ENCODE measurements at places on chromosomes 1 and 21.

DNA sequence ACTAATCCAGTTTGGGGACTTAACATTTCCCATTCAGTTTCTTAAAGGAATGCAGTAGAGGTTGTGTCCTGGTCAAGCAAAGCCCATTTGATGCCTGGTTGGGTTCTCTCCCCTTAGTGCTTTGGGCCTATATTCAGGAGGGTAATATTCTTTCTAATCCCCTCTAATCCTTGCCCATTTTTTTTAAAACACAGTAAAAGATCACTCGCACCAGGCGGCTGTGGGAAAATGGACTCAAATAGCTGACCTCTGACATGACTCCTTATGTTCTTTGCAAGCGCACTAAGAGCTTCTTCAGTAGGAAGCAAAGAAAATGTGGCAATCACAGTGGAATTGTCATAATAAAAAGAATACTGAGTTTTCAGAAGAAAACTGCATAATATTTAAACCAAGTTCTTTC lies 49.9 kb downstream of the WNT2B start:
- DNase-seq = no peak

DNA sequence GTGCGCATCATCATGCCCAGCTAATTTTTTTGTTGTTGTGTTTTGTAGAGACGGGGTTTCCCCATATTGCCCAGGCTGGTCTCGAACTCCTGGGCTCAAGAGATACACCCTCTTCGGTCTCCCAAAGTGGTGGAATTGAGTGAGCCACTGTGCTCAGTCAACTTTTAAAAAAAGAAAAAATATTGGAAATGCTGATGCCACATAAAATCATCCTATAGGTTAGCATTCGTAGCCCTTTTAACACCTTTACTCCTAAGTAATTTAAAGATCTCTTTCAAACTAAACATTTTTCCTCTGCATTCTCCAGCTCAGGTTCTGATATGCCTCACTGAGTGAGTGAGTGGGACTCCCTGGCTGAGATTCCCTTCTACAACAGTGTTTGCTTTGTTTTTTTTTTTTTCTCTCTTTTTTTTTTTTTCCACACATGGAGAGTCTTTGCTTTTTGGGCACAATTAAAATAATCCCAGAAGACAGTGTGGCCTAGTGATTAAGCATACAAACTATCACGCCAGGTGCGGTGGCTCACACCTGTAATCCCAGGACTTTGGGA lies 74.0 kb downstream of the LPGAT1 start:
- no peak for DNase-seq

DNA sequence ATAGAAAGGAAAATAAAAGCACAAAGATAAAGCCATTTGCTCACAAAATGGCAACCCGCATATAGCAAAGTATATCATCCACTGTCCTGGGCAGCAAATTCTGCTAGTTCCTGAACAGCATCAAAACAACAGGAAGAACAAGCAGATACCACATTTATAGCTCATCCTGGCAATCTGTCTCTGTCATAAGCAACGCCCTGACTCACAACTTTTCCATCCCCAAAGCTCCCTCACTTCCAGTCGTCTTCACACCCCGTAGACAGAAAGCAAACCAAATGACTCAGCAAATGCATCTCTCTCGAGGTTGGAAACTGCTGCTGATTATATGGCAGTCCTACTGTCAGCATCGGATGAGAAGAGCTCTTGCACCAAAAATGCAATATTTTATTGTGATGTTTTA lies 65.8 kb downstream of the AK5 start:
- no peak for DNase-seq

GRCh38 chr1:202587859-202588485 lies 122.3 kb downstream of the SYT2 start:
- no peak for DNase-seq

DNA sequence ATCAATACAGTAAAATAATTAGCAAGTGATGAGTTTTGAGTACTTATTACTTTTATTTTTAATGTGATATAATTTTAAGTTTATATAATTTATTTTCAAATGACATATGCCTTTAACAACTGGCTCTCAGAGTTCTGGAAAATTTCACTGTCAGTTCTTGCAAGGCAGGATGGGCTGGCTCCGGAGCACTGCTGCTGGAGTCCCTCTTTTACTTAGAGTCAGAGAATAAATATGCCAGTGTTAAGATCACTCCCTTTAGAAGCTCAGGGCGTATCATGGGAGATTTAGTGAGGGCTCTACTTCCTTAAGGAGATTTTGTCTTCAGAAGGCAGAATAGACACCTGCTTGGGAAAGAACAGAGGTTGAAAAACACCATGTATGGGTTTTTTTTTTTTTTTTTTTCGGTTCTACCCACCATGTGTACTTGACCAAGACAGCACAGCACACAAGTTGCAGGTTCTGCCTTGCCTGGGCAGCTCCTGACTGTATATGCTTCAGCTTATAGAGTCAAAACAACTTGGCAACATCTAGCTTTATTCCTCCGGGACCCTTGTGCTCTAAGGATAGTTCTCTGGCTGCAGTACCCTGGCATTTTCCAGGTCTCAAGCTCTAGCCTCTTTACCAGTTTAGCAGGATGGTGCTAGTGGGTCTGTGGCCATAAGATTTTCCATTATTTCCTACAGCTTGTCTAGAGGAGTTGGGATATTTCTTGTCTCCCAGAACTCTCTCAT lies 29.7 kb upstream of the FMOD start:
- DNase-seq = no peak

DNA sequence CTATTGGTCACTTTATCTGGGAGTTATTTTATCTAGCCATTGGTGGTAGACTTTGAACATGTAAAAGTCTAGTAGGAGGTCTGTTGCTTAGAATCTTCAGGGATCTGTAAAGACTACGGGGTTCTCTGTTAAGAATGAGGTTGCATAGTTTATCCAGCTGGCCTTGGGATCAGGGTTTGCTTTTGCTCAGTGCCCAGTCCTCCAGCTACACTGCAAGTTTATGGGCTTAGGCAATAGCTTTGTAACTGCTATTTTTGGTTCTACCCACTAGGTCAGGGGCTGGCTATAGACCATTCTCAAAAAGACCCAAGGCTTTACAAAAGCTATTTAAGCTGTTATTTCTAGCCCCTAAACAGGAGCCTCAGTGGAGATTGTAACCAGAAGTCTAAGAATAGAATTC lies 9.8 kb downstream of the SH3GLB1 start:
- no peak for DNase-seq

GRCh38 chr21:33951276-33952178 lies 35.9 kb upstream of the ATP5PO start:
- DNase-seq = no peak

GRCh38 chr1:65470766-65471165 lies 50.3 kb downstream of the LEPR start:
- no peak for DNase-seq

DNA sequence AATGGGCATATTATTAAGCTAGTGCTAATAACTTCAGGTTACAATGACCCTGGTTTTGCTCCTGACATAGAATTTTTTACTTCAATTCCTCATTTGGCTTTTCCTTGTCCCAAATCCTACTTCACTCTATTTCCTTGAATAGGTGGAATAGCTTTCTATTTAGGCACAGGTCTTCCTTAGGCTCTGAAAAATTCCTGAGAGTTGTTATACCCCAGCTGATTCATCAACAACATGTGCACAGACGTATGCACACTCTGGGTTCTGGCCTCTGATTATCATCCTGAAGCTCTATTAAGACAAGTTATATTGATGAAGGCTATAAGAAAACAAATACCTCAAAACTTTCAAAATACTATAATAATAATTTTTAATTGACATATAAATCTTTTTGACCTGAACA lies 172.4 kb downstream of the NTMT2 start:
- DNase-seq = no peak

DNA sequence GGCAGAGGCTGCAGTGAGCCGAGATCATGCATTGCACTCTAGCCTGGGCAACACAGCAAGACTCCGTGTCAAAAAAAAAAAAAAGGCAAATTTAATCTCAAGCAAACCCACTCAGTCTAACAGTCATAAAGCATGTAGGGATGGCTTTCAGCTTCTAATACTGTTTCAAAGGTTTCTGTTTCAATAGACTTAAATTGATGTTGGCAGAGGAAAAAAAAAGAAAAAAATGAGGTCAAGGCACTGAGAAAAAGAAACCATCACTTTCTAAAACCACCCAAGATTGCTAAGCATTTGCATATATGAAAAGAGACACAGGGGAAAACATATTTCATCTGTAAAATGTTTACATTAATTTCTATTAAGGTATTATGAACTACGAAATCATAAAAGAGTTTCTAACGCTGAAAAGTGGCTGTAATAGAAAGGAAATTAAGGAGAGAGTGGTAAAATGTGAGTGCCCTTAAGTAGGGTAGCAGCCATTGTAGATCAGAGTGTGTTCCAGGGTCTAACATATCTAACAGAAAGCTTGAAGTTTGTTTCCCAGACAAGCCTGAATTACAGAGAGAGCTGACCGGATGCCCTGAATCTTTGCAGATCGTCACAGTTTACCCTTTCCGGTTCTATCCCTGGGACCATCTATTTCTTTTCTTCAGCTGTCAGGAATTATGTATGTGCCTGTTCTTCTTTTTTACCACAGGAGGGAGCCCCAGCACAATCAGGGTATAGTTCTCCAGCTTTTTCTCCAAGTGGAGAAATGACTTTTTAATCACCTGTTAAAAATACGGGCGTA lies 70.0 kb downstream of the PLD5 start:
- DNase-seq = no peak

DNA sequence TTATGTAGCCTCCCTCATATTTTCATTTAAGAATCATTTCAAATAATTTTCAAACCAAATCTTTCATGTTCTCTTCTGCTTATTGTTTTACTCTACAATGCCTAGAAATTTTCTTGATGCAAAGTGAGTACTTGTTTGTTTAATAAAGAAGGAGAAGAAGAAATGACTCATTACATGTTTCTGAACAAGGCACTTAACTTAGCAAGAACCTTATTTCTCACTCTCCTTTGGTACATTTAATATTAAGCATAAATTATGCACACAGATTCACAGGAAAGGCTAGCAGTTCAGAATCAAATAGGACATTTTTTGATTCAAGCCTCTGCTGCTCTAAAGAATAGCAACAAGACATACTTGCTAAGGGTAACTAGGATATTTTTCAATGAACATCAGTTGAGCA lies 9.1 kb downstream of the SCYL3 start:
- DNase-seq = no peak

DNA sequence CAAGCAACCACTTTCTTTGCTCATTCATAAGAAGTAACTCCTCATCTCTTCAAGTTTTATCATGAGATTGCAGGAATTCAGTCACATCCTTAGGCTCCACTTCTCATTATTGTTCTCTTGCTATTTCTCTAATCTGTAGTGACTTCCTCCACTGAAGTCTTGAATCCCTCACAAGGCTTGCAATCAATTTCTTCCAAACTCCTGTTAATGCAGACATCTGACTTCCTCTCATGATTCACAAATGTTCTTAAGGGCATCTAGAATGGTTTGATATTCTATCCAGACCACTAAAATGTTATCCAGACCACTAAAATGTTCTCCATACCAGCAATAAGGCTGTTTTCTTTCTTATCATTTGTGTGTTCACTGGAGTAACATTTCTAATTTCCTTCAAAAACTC lies 528.1 kb downstream of the DPYD start:
- DNase-seq = no peak

- no peak for DNase-seq
Observed at GRCh38 chr1:44270686-44271628, 57.7 kb downstream of the DMAP1 start.

- DNase-seq = no peak
Observed at GRCh38 chr1:84390226-84390625, 8.1 kb upstream of the DNASE2B start.

DNA sequence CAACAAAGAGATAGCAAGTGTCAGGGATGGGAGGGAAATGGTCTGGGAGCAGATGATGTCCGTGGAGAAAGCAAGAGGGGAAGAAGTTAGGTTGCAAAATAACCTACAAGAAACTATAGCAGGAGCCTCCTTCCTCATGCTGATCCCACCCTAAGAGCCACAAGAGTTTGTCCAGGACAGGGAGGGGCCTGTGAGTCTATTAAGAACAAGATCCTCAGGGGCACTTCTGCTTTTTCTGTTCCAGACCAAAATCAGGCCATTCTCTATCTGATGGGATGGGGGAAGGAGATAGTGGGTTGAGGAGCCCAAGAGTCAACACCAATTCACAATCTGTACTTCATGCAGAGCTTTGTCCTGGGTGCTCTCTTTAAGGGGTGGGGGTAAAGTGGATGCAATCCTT lies 7.7 kb upstream of the ATP1A4 start:
- DNase-seq = no peak

- no peak for DNase-seq
Observed at GRCh38 chr1:18047122-18047521, 60.5 kb upstream of the IGSF21 start.

- DNase-seq = no peak
Observed at GRCh38 chr1:116971965-116972673, 29.4 kb upstream of the CD101 start.

DNA sequence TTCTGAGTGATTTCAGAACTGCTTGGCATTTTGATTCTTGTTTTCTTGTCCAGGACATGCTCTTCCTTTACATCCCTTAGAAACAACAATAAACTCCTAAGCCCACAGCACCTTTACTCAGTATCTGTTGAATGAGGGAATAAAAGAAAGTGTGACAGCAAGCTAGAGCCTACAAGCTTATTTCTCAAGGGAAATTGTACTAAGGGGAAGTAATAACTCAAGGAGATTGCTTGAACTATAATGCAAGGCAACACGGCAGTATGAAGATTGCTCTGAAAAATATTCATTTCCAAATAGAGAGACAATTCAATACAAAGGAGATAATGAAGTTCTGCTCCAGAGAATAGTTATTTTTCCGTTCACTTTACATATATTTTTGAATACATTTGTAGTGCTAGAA lies 6.5 kb downstream of the OR6P1 start:
- no peak for DNase-seq

GRCh38 chr1:242602001-242602400 lies 77.5 kb upstream of the PLD5 start:
- DNase-seq = no peak

DNA sequence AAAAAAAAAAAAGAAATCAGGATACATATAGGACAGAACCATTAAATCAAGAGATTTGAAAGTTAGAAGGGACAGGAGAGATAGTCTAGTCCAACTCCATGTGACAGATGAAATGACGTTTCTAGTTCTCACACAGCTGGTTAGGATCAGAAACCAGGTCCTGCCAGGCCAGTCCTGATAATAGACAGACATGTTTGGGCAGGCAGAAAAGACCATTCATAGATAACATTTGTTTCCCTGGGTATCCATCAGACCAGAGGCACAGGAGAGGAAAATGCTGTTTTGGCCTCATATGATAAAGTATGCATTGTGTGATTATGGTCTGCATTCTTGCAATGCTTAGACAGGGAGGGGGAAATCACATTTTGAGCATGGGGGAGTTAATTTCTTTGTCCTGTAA lies 29.3 kb downstream of the ZBTB8B start:
- no peak for DNase-seq

- DNase-seq = no peak
Observed at GRCh38 chr21:17819877-17820229, 697 bp upstream of the C21orf91 start.

DNA sequence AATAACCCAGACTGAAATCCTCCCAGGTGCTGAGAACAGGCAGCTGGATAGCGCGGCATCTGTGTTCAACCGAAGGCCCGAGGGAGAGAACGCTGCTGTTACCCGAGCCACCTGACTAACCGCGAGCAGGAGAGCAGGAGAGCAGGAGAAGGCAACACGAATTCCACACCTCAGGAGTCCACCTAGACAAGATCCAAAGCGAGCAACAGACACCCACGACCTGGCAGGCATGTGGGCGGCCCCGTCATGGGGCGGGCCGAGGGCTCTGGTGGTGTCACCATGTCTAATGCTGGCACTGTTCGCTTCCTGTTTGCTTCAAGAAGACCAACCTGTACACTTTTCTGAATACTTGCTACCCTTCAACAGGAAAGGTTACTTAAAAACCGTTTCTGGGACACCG lies 20.9 kb upstream of the SPATC1L start:
- DNase-seq = no peak

GRCh38 chr1:244598611-244599010 lies 54.3 kb upstream of the DESI2 start:
- no peak for DNase-seq

Data from stimulated activated effector memory CD8-positive, alpha-beta T cell treated with anti-CD3 and anti-CD28 coated beads, Interleukin-12 subunit alpha, Interleukin-12 subunit beta, amount 100 ng/mL, for 72 hours (primary cell).